ENCODE measurements at places on chromosomes 1 and 21.
A peak's percentile ranks its signal among the peaks of the same experiment; 100 is the strongest.

DNA sequence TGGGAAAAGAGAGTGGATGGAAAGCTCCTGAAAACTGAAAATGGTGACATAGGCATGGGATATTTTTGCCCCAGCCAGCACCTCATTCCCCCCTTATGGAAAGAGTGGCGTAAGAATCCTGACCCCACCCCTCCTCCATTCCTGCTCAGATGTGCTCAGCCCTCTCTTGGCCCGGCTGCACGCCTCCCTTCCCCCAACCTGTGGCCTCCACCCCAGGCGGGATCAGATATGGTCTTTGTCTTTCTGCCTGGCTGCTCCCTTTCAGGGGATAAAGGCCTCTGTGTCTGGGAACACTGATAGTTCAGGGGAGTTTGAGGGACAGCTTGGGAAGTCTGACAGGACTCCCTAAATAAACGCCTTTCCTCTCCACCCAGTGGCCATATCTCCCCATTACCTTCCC lies 49.8 kb downstream of the KIRREL1 start:
- no peak for DNase-seq

GRCh38 chr1:3030663-3031381 lies 9.6 kb downstream of the ACTRT2 start:
- no peak for DNase-seq

GRCh38 chr1:189962181-189962580 lies 515.5 kb downstream of the BRINP3 start:
- DNase-seq: no peak

DNA sequence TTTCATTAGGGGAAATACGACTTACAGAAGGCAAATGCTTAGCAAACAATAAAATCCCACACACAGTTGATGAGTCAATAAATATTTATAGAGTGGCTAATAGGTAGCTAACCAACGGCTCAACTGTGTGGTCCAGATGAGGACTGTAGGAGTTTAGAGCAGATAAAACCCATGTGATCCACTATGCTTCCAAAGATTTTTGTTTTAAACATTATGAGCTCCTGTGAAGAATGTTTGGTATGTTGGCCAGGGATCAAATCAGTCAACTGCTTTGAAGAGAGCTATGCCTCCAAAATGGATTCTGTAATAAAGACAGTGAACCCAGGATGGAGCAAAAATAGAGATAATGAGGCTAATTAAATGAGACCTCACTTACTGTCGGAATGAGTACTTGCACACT lies 72.3 kb upstream of the COL11A1 start:
- no peak for DNase-seq

- no peak for DNase-seq
Measured at GRCh38 chr1:47805921-47806361, 191.2 kb downstream of the TRABD2B start.

GRCh38 chr21:29888437-29888836 lies 51.4 kb downstream of the GRIK1 start:
- no peak for DNase-seq

GRCh38 chr1:59816318-59816878 lies 1.6 kb downstream of the HOOK1 start:
- DNase-seq: no peak

GRCh38 chr1:43302721-43303470 lies 2.1 kb downstream of the TIE1 start:
- no peak for DNase-seq

GRCh38 chr1:76826072-76826845 lies 41.0 kb upstream of the ST6GALNAC5 start:
- DNase-seq: no peak

- DNase-seq: peak; percentile 2
Measured at GRCh38 chr21:44527983-44528633, 11.9 kb downstream of the KRTAP10-1 start.

DNA sequence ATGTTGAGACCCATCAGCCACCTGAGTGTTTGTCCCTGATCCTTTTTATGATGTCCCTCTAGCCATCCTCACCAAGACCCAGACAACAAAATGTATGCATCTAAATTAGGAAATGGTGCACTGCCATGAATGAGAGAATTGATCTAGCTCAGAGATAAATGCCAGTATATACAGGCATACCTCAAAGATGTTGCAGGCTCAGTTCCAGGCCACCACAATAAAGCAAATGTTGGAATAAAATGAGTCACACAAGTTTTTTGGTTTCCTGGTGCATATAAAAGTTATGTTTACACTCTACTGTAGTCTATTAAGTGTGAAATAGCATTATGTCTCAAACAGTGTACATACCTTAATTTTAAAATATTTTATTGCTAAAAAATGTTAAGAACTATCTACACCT lies 63.9 kb downstream of the CHIA start:
- DNase-seq: no peak

DNA sequence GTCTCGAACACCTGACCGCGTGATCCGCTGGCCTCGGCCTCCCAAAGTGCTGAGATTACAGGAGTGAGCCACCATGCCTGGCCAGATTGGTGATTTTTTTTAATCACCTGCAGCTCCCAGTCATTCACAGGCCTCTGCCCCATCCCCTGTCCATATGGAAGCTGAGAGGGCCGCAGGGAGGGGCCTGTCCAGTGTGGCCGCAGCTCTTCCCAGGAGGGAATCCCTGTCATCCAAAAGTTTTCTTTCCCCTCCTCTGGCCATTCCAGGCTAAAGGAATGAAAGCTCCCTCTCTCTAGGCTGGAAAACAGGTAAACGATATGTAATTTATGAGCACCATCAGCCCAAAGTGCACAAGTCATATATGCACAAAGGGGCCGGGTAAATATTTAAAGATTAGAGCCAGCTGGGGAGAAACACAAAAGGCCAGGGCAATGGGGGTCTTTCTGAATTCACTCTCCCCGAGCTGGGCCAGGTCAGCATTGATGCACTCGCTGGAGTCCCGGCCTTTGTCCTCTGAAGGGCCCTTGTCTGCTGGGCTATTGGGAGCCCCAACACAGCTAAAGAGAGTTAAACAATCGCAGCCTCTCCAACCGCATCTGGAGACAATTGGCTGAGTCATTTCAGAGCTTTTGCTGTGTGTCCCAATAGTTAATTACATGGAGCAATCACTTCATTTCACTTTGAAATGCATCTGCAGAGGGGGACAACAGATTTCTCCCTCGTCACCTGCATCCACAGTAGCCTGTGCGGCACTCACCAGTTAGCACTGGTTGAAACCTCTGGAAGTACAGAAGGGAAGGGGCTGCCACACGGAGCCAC lies 3.8 kb upstream of the HES3 start:
- no peak for DNase-seq

- DNase-seq: no peak
Measured at GRCh38 chr1:148010527-148010926, 82.3 kb downstream of the GPR89B start.

GRCh38 chr1:18340158-18340764 lies 140.5 kb upstream of the KLHDC7A start:
- DNase-seq: no peak

DNA sequence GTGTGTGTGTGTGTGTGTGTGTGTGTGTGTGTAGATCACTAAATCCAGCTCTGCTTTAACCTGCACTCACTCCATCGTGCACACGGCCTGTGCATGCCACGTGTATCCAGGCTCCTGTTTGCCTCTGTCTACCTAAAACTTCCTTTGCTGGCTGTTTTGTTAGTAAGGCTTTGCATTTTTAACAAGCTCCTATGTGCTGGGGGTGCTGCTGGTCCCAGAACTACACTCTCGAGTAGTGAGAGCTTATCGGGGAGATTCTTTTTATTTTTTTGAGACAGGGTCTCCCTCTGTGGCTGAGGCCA lies 596 bp upstream of the TCEA3 start:
- no peak for DNase-seq

DNA sequence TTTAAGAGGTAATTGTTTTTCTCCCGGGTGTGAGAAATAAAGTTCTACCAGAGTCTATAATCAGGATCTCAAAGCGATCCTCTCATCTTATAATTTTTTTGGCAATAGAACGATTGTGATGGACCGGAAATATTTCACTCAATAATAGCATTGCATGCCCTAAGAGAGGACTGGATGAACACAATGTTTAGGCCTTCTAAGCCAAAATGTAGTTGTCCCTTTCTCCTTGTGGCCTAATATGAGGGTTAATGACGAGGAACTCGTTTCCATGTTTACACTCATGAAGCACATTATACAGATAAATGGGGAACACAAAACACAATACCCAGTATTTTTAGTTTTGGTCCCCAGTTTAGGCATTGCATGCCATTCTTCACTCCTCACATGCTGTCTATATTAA lies 5.9 kb downstream of the TBX15 start:
- no peak for DNase-seq

DNA sequence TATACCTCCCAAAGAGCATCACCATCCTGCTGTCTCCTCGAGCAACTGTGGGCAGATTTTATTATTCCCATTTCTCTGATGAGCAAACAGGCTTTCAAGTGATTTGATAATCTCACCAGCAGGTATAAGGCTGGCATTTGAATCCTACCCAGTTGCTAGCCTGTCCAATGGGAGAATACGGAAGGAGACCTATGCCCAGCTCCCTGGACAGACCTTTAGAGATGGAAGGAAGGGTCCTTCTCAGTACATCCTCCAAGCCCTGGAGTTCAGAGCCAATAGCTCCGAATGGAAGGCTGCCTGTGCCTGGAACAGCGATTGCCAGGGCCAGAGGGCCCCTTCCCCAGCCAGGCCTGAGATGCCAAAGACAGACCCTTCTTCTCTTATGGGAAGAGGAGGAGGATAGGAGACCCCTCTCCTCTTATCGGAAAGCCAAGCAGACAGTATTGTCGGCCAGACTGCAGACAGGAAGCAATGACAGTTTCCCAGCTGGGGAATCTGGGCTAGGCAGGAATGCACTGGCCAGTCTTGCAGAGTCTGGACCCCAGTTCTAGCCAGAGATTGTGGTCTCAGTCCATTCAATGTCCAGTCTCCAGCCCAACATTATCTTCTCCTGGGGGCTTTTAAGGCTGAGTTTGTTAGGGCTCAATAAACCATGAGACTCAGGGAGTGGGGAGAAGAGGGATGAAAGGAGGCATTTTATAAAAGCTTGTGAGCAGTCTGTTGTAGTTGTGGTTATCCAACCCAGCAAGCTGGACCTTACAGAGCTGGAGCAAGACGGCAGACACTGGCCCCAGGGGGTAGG lies 2.0 kb downstream of the IFFO2 start:
- no peak for DNase-seq

GRCh38 chr1:101081496-101082488 lies 56.2 kb upstream of the DPH5 start:
- no peak for DNase-seq

- DNase-seq: no peak
Measured at GRCh38 chr1:71638081-71638766, 557.4 kb upstream of the ZRANB2 start.

Measured in WTC11 (cell line).